RPMI7951 (cell line): ENCODE measurements at places on chromosomes 7 and 10. TPM values are rescaled to one million over a fixed set of nuclear protein-coding genes. Genes with fewer than 3 reads are reported as not detected.

GRCh38 chr10:129844216-129844766 is 119.8 kb downstream of the EBF3 start:
- no peak for DNase-seq

GRCh38 chr7:128422842-128423241 is 13.1 kb upstream of the IMPDH1 start:
- DNase-seq: no peak

DNA sequence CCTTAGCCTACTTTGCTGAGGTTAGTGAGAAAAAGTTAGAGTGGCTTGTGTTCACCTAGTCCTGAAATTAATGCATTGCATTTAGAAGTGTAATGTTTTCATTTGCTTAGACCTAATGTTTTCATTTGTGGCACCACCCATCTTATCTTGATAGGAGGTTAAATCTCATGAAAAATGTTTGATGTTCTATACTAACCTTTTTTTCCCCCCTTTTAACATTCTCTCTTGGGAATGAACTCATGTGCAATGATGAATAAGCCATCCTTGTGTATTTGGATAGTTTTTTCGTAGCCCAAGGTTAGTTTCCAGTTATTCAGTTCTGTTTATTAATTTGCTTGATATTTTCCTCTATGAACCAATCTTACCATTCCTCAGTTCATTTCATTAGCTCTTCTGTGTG is 2.8 kb downstream of the FHIP2A start:
- no peak for DNase-seq

DNA sequence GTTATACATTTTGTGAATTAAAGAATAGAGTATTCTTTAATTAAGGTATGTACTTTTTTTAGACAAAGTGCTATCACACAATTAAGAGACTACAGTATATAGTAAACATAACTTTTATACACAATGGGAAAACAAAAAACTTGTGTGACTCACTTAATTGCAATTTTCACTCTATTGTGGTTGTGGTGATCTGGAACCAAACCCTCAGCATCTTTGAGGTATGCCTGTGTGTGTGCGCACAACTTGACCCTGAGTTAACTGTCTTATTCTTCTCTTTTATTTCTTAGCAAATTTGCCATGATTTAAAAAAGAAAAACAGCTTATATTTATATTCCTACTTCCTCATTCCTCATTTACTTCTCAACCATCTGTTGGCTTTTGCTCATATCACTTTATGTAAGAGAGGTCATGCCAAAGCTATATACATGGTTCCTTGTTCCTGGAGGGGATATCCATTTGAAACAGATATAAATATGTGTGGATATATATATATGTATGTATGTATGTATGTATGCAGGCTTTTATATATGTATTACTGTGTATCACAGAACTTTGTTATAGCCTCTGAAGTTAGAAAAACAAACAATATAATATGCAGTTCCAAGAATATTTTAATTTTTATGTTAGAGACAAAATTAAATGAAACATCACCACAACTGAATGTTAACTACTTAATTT is 259.5 kb upstream of the HGF start:
- no peak for DNase-seq

GRCh38 chr10:21172542-21172929 is 275.4 kb upstream of the NEBL start:
- no peak for DNase-seq

DNA sequence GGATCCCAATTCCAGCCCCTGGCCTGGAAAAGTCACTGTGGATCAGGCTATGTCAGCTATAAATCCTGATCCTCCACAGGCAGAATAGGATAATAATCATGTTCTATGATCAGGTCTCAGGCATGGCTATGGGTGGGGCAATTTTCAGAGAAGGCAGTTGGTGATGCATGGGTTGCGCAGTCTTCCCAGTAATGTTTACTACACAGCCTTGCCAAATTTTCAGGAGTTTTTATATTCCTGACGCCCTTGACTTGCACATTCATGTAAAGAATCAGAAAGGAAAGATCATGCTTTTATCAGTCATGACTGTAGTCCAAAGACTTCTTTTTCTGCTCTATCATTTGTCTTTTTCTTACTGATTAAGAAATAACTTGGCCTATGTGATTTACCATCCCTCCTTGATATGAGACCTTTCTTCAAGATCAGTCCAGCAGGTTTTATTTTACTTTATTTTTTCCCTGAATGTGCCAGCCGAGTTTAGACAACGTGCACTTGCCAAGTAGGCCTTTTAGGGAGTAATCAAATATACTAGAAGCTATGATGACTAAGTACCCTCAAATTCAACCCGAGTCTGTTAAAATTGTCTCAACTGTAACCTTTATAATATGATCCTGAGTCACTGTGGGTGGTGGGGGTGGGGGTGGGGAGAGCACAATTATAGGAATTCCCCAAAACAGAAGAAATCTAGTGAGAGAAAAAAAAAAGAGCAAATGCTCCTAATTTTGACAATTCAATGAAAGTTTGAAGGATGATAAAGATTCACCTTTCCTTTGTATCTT is 31.9 kb downstream of the ARL4A start:
- peak; percentile 85 for DNase-seq

- DNase-seq: peak; percentile 47
Measured at GRCh38 chr7:92260248-92260781, 14.5 kb downstream of the ANKIB1 start.

DNA sequence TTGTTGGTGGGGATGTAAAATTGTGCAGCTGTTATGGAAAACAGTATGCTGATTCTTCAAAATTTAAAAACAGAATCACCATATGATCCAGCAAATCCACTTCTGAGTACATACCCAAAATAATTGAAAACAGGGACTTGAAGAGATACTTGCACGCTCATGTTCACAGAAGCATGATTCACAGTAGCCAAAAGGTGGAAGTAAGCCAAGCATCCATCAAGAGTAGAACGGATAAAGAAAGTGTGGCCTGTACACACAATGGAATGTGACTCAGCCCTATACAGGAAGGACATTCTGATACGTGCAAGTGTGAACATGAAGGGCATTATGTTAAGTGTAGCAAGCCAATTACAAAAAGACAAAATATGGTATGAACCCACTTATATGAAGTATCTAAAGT is 696.7 kb upstream of the CELF2 start:
- DNase-seq: no peak

DNA sequence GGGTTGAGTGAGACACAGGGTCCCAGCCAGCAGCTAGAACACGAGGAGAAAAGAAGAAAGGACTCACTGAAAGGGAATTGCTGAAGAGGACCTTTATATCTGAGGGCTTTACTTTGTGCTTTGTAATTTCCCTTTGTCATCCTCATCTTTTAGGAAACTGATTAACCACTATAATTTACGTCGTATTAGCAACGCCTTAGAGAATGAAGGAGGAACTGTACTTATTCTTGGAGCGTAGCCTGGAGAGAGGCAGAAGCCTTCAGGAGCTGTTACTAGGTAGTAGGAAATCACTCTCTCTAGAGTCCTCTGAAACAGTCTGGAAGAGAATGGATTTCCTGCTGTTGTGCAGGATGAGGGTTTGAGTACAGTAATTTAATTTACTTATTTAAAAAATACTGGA is 101.0 kb upstream of the STEAP1B start:
- no peak for DNase-seq

- DNase-seq: no peak
Measured at GRCh38 chr10:27884185-27884641, 114.7 kb downstream of the ODAD2 start.

GRCh38 chr7:46047581-46047980 is 126.5 kb upstream of the IGFBP3 start:
- DNase-seq: no peak

DNA sequence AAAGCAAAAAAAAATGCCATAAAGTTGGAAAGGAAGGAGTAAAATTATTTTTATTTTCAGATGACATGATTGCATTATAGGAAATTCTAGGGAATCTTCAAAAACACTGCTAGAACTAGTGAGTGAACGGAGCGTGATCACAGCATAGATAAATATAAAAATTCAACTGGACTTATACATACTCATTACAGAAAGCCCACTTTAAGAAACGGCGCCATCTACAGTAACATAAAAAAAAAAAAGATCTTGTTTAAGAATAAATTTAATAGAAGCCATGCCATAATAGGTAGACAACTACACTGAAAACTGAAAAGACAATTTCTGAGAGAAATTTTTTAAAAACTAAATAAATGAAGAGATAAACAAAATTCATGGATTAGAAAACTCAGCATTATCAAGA is 623.1 kb upstream of the MGMT start:
- DNase-seq: no peak

The CALY gene
- not detected in 2 replicates for total RNA-seq

The GPER1 gene
- total RNA-seq: 0.39 and 0.84 TPM in 2 replicates
